ENCODE measurements at places on chromosomes 2 and 18.

DNA sequence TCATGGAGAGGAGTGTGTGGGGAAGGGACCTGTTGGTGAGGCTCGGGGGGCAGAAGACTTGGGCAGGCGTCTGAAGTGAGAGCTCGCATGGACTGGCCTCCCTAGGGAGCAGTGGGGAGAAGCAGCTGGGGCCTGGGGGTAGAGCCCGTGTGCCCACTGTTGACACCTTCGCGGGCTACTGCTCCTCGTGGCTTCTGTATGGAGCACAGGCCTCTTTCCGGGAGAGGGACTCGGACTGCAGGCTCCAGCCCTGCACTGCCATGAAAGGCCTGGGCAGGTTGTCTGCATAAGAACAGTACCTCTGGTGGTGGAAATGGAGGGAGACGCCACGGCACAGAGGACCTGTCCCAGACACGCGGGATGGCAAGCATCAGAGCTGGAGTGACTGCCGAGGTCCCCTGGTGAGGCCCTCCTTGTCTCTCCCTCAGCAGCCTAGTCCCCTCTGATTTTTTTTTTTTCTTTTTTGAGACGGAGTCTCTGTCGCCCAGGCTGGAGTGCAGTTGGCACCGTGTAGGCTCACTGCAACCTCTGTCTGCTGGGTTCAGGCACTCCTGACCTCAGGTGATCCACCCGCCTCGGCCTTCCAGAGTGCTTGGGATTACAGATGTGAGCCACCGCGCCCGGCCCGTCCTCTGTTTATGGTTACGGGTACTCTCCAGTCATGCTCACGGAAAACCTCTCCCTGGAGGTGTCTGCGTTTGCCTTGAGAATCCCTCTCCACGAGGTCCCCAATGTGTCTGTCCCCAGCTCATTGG, 44.7 kb upstream of the PTMA start:
- DNase-seq, result no peak

DNA sequence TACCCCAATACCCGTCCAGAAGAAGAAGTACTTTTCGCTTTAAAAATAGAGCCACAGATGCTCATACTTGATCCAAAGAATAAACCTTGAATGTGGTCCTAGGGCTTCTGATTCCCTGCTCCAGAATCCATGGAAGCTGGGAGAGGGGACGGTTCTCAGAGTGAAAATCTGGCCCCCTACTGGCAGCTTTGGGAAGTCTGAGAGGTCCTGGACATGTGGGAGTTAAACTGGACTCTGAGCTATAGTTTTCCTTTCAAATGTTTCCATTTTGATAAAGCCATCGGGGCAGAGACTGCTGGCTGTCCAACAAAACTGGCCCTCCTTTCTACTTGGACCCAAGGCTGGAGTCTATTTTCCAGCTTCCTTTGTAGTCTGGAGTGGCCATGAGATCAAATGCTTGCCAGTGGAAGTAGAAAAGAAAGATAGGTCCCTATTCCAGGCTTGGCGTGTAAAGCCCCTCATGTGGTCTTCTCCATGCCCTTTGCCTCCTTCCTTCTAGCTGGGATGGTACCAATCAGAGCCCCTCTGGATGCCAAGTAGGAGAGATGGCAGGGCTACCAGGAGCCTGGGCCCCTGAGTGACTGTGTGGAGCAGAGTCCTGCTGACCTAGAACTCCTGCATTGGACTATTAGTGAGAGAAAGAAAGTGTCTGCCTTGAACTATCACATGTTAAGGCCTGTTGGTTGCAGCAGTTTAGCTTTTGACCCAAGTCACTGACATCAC, 37.7 kb upstream of the TBC1D8 start:
- DNase-seq, result no peak

- DNase-seq, result no peak
Observed at GRCh38 chr2:211877061-211877460, 661.5 kb downstream of the ERBB4 start.

- no peak for DNase-seq
Observed at GRCh38 chr18:3692113-3692621, 242.2 kb downstream of the TGIF1 start.

DNA sequence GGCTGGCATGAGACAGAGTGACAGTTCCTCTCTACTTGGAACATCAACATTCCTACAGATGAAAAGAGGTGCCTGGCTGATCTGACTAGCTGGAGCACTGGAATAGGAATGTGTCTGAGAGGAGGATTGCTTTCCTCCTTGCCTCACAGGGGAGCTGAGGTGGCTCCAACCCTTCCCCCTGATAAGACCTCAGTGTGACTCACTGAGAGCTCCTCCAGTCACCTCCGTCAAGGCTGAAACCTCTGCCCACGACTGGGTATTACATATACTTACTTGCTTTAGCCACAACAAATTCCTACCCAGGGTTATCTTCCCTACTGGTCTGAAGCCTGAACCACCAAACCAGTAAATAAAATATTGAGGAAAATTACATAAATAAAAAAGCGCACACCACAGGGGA, 342.7 kb upstream of the REG3G start:
- no peak for DNase-seq

- DNase-seq, result no peak
Observed at GRCh38 chr18:58838165-58838860, 26.4 kb upstream of the ZNF532 start.

DNA sequence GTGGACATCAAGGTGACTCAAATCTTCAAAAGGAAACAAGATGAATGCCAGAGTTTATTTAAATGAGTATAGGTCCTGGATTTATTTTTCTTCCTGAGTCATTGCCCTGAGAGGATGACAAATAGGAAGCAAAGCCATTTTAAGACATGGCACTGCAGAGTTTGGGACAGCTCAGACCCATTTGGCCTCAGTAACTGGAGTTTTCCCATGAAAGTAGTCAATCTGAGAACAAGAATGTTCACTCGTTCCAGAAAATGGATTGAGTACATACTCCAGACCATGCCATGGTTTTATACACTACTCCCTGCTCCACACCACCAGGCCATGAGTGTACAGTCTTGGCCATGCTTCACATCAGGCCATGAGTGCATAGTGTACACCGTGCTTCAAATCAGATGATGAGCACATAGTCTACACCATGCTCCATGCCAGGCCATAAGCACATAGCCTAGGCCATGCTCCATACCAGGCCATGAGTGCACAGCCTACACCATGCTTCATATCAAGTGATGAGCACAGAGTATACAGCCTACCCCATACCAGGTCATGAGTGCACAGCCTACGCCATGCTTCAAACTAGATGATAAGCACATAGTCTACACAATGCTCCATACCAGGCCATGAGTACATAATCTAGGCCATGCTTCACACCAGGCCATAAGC, 202.4 kb downstream of the FBXO15 start:
- DNase-seq, result no peak

GRCh38 chr2:160565099-160565845, 71.7 kb upstream of the RBMS1 start:
- DNase-seq, result no peak

- no peak for DNase-seq
Observed at GRCh38 chr2:2889646-2890045, 488.0 kb downstream of the EIPR1 start.

DNA sequence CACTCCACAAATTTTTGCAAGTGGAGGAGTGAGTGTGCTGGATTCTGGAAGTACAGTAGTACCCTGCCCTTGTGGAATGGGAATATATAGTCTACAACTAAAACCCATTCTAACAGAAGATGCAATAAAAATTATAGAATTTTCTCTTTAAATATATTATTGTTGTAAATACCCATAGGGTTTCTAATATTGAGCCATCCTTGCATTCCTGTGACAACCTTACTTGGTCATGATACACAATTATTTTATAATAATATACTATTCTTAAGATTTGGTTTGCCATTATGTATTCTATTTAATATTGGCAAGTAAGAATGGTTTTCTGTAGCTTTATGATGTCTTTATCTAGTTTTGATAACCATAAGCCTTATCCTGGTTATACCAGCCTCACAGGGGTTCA, 52.2 kb downstream of the EML6 start:
- DNase-seq, result no peak

GRCh38 chr2:54936766-54937165, 113.5 kb downstream of the RTN4 start:
- DNase-seq, result no peak

All from activated CD4-positive, alpha-beta T cell treated with anti-CD3 and anti-CD28 coated beads, Interleukin-2, amount 50 U/mL, for 16 hours (primary cell).